Hindlimb muscle (tissue), 1 donor: ENCODE measurements at places on chromosomes 7 and 10. TPM values are rescaled to one million over a fixed set of nuclear protein-coding genes. Genes with fewer than 3 reads are reported as not detected.

Gene DGKB
- 0.35 TPM for polyA plus RNA-seq

Gene ITIH5
- polyA plus RNA-seq = 42.2 TPM

Gene RAPGEF5
- polyA plus RNA-seq = 14.6 TPM

Gene WIPF3
- polyA plus RNA-seq = 28.4 TPM

Gene TMEM106B
- 35.6 TPM for polyA plus RNA-seq

Gene SLIT1
- 1.3 TPM for polyA plus RNA-seq

Gene WDR37
- polyA plus RNA-seq = 12.5 TPM

Gene FOXI2
- polyA plus RNA-seq = 0.36 TPM

Gene CALHM1
- 0.06 TPM for polyA plus RNA-seq

Gene KDM7A
- polyA plus RNA-seq = 8.2 TPM

Gene COMMD3
- polyA plus RNA-seq = 63.6 TPM

Gene ASZ1
- not detected for polyA plus RNA-seq

Gene NEURL1
- polyA plus RNA-seq = 40.7 TPM

Gene GRM8
- 1.1 TPM for polyA plus RNA-seq

Gene TRA2A
- 129 TPM for polyA plus RNA-seq

Gene KCNIP2
- polyA plus RNA-seq = 6.0 TPM

Gene HIBADH
- 25.1 TPM for polyA plus RNA-seq

Gene IGF2BP3
- 27.5 TPM for polyA plus RNA-seq

Gene GPR85
- 1.5 TPM for polyA plus RNA-seq

Gene IFIT1B
- 0.25 TPM for polyA plus RNA-seq

Gene ADAMTS14
- polyA plus RNA-seq = 24.6 TPM

Gene AOAH
- polyA plus RNA-seq = 4.5 TPM

Gene NKX2-3
- polyA plus RNA-seq = 0.97 TPM

Gene LIPK
- not detected for polyA plus RNA-seq

Gene KAZALD1
- polyA plus RNA-seq = 23.5 TPM

Gene MLXIPL
- polyA plus RNA-seq = 1.7 TPM

Gene NANOS1
- polyA plus RNA-seq = 6.0 TPM

Gene NRG3
- 0.19 TPM for polyA plus RNA-seq

Gene XRCC2
- 3.2 TPM for polyA plus RNA-seq

Gene ASB15
- 7.3 TPM for polyA plus RNA-seq

Gene PRKAR1B
- 35.7 TPM for polyA plus RNA-seq

Gene ABCB1
- 0.41 TPM for polyA plus RNA-seq

Gene AKR1C4
- polyA plus RNA-seq = not detected

Gene PRKAR2B
- polyA plus RNA-seq = 6.4 TPM

Gene CTBP2
- 41.4 TPM for polyA plus RNA-seq

Gene MACC1
- polyA plus RNA-seq = 0.09 TPM

Gene AGR2
- 6.5 TPM for polyA plus RNA-seq

Gene SYNPO2L
- 263 TPM for polyA plus RNA-seq

Gene OR2AE1
- polyA plus RNA-seq = not detected

Gene SPDYE9
- polyA plus RNA-seq = 1.9 TPM

Gene LRMDA
- 6.6 TPM for polyA plus RNA-seq

Gene LRRN3
- polyA plus RNA-seq = 8.0 TPM

Gene SGPL1
- 31.7 TPM for polyA plus RNA-seq

Gene AFAP1L2
- 40.2 TPM for polyA plus RNA-seq

Gene HOXA1
- polyA plus RNA-seq = 0.50 TPM

Gene CUBN
- polyA plus RNA-seq = 3.3 TPM

Gene ABCB8
- 19.9 TPM for polyA plus RNA-seq

Gene PEX1
- polyA plus RNA-seq = 25.4 TPM

Gene BTBD16
- polyA plus RNA-seq = 0.39 TPM

Gene CYP2E1
- polyA plus RNA-seq = 1.6 TPM

Gene TLL2
- polyA plus RNA-seq = 0.72 TPM
